ENCODE measurements at places on chromosomes 2 and 18.

- DNase-seq, result no peak
These were observed 663.3 kb upstream of the CHAC2 start for GRCh38 chr2:53104263-53104662.

DNA sequence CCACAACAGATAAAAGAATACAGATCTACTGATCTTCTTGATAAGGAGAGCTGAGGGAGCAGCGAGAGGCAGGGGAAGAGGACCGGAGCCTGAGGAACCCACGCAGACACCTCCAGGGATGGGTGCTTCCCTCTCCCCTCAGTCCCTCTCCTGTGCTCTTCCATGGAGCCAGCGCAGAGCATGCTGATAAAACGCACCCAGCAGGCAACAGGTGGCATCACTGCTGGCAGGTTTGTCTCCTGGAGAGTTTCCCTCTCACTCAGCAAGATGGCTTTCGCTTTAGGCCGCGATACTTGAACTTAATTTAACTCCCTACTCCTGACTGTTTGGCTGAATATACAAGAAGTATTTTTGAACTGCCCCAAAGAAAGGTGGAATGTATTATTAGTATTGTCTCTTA lies 163.0 kb upstream of the REV1 start:
- no peak for DNase-seq

DNA sequence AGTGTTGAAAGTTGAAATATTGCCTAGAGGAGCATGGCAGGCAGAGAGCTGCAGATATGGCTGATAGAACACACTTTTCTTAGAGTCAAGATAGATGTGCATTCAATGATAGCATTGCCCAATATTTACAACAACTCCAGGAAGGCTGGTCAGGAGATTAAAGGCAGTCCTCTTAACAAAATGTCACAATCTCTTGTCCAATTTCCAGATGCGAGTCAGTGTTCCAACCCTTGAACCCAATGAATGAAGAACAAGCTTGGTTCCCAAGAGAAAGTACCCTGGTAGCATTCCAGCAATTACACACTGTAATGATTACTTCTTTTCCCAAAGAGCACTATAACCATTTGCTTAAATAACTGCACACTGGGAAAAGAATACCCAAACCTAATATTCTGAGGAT lies 839.4 kb upstream of the VRK2 start:
- DNase-seq, result no peak

- DNase-seq, result no peak
These were observed 374.5 kb downstream of the NCKAP5 start for GRCh38 chr2:133193544-133194361.

Data from ecto neural progenitor cell (in vitro differentiated cells).